ENCODE measurements at places on chromosomes 5 and 9.

GRCh38 chr9:132993511-132993939, 15.0 kb downstream of the GFI1B start:
- DNase-seq, result no peak

- DNase-seq, result no peak
Measured at GRCh38 chr5:82911910-82912309, 165.3 kb downstream of the TMEM167A start.

GRCh38 chr9:71136696-71137095, 15.3 kb upstream of the TRPM3 start:
- DNase-seq, result no peak

DNA sequence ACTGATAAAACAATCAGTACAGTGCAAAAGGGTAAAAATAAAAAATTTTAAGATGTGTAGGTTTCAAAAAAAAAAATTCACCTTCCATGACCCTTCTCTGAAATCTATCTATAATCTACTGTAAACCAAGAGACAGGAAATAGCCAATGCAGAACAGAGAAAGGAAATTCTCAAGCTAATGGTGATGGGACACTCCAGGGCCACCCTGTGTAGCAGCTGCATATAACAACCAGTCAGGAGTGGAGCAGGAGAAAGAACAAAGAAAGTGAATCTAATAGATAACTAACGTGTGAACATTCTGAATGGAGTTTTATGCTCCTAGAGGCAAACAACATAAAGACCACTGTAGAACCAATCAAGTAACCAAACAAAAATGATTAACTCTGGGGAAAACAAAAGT, 16.6 kb downstream of the SPTLC1 start:
- DNase-seq, result no peak

GRCh38 chr9:24846248-24846912, 300.7 kb upstream of the IZUMO3 start:
- DNase-seq, result no peak

DNA sequence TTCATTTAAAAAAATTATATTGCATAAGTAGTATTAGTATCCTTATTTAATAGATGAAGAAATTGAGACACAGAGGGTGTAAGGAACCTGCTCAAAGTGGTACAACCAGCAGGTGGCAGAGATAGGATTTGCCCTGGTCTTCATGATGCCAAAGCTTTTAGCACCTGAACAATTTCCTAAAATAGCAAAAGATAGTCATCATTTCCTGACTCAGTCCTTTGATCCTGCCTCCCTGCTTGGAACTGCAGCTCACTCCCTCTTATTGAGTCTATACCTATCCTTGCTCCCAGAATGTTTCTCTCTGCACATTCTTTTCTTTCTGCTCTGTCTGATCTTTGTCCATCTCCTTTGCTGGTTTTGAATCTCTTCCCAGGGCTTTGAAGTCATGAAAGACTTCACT, 155.8 kb downstream of the FRMD3 start:
- DNase-seq, result no peak

- peak; percentile 53 for DNase-seq
Measured at GRCh38 chr5:176658817-176659511, 11.7 kb downstream of the TSPAN17 start.

- no peak for DNase-seq
Measured at GRCh38 chr5:1200495-1201326, 684 bp upstream of the SLC6A19 start.

DNA sequence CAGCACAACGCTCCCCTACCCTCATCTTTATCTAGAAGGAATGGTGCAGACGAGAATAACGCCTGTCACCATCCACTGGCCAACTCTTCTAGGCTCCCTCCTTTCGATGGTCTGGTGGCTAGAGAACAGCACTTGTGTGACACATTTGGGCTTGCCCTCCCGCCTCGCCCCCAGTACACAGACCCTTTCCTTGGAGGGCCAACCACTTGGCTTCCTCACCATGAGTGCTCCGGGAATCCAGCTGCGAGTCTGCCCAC, 1.4 kb downstream of the GNAQ start:
- DNase-seq, result no peak

DNA sequence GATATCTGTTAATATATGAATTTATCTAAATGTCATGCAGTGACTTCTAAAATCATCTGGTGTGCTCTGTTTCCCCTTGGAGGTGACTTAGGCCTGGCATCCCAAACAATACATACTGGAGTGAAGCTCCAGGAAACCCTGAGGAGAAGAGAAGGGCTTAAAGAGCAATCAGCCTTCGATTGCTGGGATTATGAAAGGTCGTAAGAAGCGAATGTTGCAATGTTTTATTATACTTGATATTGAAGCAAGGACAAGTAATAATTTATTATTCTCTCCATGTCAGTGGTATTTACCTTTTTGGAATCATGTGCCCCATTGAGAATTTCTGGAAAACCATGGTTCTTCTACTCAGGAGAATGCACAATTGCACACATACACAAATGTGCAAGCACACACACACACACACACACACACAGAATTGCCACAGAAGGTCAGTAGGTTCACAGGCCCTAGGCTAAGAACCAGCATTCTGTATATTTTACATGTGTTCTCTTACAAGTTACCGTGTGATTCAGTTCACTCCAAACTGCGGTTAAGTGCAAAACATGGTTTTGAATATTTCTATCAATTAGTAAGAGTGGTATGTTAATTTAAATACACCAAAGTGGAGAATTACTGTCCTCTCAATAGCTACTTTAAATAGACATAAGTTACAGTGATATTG, 79.1 kb upstream of the CDKN2B start:
- DNase-seq, result no peak

Measured in ovary (tissue), 10 donors.